ENCODE measurements at places on chromosomes 1 and 21. TPM values are rescaled to one million over a fixed set of nuclear protein-coding genes. Genes with fewer than 3 reads are reported as not detected.

ODF2L gene
- 87.6 TPM for total RNA-seq

TMEM81 gene
- total RNA-seq: 1.8 TPM

CCDC185 gene
- not detected for total RNA-seq

LRRC7 gene
- not detected for total RNA-seq

ARID4B gene
- total RNA-seq: 47.4 TPM

NUDT4B gene
- 75.6 TPM for total RNA-seq

GJA4 gene
- total RNA-seq: not detected

BNIPL gene
- total RNA-seq: 1.2 TPM

C1orf167 gene
- not detected for total RNA-seq

VASH2 gene
- 2.1 TPM for total RNA-seq

TMEM50A gene
- 153 TPM for total RNA-seq

TNFRSF1B gene
- 11.2 TPM for total RNA-seq

LCA5L gene
- total RNA-seq: 2.9 TPM

CHIT1 gene
- under 0.01 TPM for total RNA-seq

CNN3 gene
- 333 TPM for total RNA-seq

FAM131C gene
- not detected for total RNA-seq

LCE2A gene
- total RNA-seq: not detected

CAPN8 gene
- total RNA-seq: not detected

THEM5 gene
- not detected for total RNA-seq

PKP1 gene
- total RNA-seq: under 0.01 TPM

CRP gene
- not detected for total RNA-seq

GBP6 gene
- not detected for total RNA-seq

ITLN2 gene
- total RNA-seq: not detected

RBBP5 gene
- 19.5 TPM for total RNA-seq

C8A gene
- not detected for total RNA-seq

SLC30A10 gene
- not detected for total RNA-seq

MNDA gene
- under 0.01 TPM for total RNA-seq

CACHD1 gene
- total RNA-seq: 5.1 TPM

S100A3 gene
- 7.6 TPM for total RNA-seq

CRYBG2 gene
- total RNA-seq: not detected

MRPL37 gene
- total RNA-seq: 88.7 TPM

EXTL1 gene
- total RNA-seq: 3.2 TPM

DNASE2B gene
- total RNA-seq: not detected

Data from osteoblast (primary cell).